Activated T-helper 1 cell treated with anti-CD3 and anti-CD28 coated beads, Interleukin-12 subunit alpha, Interleukin-12 subunit beta, Interleukin-2, Interleukin-4 antibody, amounts not matched to agents 30 ng/mL and 10 ng/mL and 1 ng/mL, durations not matched to agents 14 hours and 24 hours and 36 hours (primary cell): ENCODE measurements at places on chromosomes 12 and 14. TPM values are rescaled to one million over a fixed set of nuclear protein-coding genes. Genes with fewer than 3 reads are reported as not detected.

GRCh38 chr14:85296456-85297210 is 233.3 kb upstream of the FLRT2 start:
- no peak for DNase-seq

- no peak for DNase-seq
These were observed 19.0 kb downstream of the AP5M1 start for GRCh38 chr14:57287745-57288144.

DNA sequence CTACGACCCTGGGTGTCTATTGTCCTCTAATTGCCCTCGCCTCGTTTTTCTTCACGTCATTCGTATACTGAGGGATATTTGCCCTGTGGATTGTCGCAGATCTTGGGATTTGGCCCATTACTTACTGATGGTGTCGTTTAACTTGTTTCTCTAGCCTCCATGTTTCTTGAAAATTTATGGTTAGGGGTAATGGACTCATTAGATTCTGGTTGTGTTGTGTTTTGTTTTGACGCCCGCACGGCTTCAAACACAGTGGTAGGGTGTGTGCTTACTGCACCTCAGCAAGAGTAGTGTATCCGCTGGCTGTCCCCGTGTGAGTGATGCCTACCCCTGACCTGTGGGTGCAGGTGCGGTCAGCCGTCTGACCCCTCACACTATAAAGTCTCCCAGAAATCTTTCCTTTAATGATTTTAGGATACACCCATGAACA is 874 bp upstream of the RNU6-8 start:
- no peak for DNase-seq

Gene RTN1
- total RNA-seq: not detected in 2 replicates

DNA sequence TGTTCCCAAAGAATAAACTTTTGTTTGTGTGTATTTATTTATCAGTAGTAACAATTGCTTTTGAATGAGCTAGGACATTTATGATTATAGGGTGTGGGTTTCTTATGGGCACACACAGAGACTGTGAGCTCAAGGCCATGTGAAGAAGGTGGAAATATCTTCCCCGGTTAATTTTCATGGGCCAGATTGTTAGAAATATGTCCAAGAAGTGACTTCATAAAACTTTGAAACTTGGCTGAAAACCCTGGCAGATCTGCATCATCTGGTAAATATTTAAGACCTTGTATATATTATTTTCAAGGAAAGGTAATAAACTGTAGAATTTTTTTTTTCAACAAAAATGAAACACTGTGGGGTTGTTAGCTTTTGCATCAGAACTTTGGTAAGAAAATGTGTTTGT is 53.5 kb upstream of the RNU6-8 start:
- no peak for DNase-seq

- DNase-seq: no peak
These were observed 54.5 kb downstream of the C12orf75 start for GRCh38 chr12:105384916-105385535.

- DNase-seq: no peak
These were observed 73.0 kb downstream of the LGMN start for GRCh38 chr14:92675421-92675820.

DNA sequence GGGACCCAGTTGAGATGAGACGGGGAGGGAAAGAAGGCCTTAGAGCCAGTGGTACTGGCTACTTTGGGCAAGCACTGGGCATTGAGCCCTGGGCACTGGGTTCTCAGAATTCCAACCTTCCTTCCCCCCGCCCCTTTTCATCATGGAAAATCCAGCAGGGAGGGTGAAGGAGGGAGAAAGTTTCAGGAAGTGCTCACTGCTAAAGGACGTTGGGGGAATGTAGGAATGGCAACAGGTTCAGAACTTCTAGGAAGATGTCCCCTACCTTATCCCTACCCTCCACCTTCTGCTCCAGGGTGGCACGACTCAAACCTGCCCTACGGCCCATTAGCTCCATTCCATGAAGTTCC is 4.2 kb upstream of the TNS2 start:
- no peak for DNase-seq

Gene LRFN5
- not detected in 2 replicates for total RNA-seq

GRCh38 chr12:99455350-99456035 is 192.1 kb upstream of the GARIN6 start:
- no peak for DNase-seq

Gene MYF6
- total RNA-seq: not detected in 2 replicates

GRCh38 chr12:128797119-128798118 is 26.3 kb downstream of the SLC15A4 start:
- no peak for DNase-seq

Gene DNAI7
- total RNA-seq: 0.23 TPM in 1 of 2 replicates, not detected in the other

GRCh38 chr12:75366629-75367028 is 24.3 kb upstream of the GLIPR1L2 start:
- DNase-seq: no peak

Gene CCDC38
- total RNA-seq: not detected in 2 replicates

- DNase-seq: no peak
These were observed 227.9 kb downstream of the ALG10B start for GRCh38 chr12:38544330-38545066.
